ENCODE measurements at places on chromosomes 12 and 14.

DNA sequence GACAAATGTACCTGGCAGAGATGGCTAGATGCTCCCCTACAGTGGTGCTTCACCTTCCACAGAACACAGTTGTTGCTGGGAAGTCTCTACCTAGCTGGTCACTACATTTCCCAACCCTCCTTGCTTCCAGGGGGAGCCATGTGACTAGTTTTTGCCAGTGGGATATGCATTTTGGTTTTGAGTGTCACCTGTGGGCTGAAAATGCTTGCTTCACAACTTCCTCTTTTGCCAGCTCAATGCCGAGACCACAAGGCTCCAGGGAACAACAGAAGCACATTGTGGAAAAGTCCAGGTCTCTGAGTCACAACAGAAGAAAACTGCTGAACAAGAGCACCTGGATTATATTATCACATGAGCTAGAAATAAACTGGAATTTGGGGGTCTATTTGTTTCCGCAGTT, 48.5 kb upstream of the ARHGAP5 start:
- DNase-seq, result no peak

DNA sequence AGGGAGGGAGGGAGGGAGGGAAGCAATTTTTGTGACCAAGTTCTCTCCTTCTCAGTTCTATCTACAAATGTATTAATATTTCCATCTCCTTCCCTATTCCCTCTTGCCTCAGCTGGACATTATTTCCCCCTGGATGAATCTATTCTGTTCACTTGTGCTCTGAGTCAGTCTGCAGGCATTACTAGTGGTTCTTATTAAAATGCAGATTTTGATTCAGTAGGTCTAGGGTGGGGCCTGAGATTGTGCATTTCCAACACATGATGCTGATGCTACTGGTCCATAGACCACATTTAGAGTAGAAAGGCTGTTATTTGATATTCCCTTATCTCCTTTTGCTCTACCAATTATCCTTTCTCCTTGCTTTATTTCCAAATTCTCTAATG, 40.1 kb upstream of the YAF2 start:
- DNase-seq, result no peak

DNA sequence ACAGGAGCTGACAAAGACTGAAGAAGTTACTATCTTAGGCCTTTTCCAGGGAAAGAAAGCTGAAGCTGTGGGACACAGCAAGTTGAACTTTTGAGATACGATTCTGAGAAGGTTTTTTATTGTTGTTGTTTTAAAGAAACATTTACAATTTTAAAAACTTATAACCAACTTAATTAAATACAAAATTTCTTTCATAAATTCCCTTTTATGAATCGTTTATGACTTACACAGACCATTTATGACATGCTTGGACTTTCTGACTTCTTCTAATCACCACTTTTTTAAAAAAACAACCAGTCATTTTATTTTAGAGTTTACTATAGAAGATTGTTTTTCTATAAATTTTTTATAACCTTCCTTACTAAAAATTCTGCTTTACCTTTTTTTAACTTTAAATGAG, 68.7 kb downstream of the DHRS2 start:
- DNase-seq, result no peak

DNA sequence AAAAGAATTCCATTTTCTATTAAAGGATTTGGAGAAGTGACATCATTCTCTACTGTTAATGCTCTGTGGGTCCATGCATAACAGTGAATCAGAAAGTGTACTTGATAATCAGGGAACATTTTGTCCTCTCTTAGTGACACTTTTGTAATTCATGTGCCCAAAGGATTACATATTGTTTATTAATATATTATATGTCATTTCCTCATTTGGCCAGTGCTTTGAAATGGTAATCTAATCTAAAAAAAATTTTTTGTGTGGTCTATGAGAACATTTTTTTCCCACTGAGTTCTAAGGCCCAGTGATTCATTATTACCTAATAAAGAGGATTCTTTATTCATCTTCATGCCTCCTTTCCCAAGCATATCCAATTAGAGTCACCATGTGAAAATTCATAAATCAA, 79.7 kb upstream of the MYF6 start:
- no peak for DNase-seq

- peak; percentile 39 for DNase-seq
Observed at GRCh38 chr14:23359167-23359626, 5.8 kb downstream of the EFS start.

GRCh38 chr12:45049912-45050750, 768 bp downstream of the DBX2 start:
- DNase-seq, result peak; percentile 69

DNA sequence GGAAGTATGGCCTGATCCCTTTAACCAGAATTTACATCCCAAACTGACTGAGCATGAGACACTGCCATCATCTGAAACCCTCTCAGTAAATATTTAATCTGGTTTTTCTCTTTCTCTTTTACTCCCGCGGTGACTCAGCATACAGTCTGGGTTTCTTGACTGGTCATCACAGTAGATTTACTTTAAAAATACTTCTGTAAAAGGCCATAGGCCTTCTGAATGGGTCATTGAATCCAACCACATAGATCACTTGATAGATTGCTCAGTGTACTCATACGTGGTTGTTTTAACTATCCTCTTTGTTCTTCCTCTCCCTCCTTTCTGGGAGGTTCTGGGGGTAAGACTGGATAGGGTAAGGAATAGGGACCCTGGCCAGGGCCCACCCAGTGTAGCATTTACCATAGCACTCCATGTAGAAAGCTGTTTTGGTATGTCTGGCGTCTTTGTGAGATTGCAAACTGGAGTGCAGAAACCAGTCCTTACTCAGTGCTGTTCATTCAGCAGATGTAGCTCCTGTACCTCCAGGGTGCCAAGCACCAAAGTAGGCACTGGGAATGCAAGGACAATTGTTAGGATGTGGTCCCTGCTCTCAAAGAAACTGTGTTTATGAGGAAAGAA, 165.7 kb downstream of the SRGAP1 start:
- DNase-seq, result no peak

DNA sequence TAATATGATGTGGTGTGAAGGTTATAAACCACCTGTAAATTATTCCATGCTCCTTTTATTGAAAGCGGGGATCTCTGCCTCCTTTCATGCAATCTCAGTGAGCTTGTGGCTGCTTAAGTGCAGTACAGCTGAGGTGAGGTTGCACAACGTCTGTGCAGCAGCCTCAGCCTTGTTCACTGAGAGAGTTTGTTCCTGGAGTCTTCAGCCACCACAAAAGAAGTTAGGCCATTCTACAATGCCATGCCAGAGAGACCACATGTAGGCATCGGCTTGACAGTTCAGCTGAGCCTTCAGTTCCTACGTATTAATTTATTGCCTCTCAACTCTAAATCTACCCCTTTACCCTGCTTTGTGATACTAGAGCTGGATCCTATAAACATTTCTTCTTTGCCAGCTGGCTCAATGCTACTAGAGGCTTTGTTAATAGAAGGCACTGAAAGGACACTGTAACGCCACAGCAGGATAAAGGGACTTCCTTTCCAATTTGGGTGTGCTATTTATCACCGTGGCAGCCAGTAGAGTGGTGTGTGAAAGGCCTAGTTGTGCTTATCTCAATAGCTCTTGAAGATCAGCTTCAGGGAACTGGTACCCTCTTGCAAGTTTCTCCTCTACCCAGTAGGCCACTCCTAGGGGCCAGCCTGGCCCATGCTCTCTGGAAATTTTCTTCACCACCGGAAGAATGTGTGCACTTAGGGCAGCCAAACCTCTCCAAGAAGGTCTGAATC, 337.7 kb downstream of the IPO8 start:
- no peak for DNase-seq

DNA sequence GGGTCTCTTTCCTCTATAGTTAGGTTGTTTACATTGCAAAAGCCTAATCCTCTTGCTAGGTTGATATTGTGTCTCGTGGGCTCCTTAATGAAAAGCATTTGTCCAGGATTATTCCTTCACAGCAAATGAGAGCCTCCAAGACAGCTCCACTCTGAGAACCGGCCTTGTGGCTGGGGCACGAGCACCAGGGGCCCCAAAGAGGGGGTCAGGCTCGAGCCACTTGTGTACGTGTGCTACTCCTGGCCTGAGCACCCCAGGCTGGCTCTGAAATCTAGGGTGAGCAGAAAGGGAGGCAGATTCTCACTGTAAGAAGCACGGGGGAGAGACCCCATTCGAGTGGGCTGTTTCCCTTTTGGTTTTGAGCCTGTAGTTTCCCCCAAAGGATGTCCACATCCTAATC, 45.0 kb upstream of the FZD10 start:
- DNase-seq, result no peak

GRCh38 chr12:67655829-67656228, 7.3 kb downstream of the DYRK2 start:
- DNase-seq, result no peak
